Smooth muscle cell of the brain vasculature (primary cell): ENCODE measurements at places on chromosomes 3 and 15.

DNA sequence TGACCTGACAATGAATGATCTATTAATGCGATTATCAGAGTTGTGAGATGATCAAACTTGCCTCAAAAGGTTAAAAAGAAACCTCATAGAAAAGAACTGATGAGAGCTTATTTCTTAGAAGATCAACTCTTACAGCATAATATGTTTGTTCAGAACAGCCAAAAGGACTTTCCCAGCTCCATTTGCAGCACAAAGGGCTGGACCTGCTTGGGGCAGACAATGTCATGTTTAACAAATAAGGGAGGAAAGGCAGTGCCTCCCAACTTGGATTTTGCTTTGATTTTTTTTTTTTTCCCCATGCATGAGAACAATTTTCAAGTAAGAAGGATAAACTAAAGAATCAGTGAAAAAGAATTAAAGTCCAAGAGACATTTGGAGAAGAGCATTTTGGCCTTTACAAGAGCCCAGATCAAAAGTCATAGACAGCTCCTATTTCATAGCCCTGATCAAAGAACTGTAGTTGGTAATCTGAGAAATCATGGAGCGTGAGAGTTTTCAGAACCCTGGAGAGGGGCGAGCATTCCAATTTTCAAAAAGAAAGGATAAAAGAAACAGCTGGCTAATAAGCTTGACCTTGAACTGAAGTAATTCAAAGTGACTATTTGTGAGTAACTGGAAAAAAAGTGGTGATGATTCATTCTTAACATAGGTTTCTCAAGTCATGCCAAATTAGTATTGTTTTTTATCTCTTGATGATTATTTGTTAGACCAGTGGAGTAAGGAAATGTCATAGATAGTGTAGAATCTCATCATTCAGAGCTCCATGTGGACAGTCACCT, 136.0 kb upstream of the CFAP20DC start:
- no peak for DNase-seq

- no peak for DNase-seq
These were observed 27.3 kb downstream of the BCL2L10 start for GRCh38 chr15:52085299-52085698.

DNA sequence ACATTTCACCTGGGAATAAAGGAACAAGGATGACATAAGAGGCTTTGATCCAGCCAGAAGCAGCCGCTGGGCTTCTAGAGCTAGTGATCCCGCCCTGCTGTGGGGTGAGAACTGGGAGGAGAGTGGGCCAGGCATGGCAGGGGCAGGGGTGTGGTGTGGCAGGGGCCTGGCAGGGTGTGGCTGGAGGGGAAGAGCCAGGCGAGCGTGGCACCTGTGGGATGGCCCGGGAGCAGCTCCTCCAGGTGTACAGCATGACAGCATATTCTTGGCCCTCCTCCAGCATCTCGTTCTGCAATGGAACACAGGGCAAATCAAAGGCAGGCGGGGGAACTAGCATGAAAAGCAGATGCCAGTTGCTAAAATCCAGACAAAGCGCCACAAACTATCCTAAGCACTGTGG, 35.5 kb downstream of the CYFIP1 start:
- DNase-seq: no peak

- DNase-seq: peak; percentile 57
These were observed 26.1 kb upstream of the ZNF280D start for GRCh38 chr15:56759450-56759845.

DNA sequence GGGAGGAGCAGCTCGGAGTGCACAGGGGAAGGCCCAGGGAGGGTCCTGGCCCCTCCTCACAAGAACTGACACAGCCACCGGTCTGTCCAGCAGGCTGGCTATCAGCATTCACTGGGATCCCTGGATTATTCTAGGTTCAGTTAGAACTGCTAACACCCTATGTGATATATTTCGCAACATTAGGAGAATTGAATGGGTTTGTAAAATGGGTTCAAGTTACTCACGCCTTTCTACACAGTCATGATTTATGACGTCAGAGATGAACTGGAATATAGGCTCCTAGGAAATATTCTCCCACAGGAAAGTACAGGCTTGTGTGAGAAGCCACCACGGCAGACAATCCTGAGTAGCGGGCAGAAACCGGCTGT, 969 bp upstream of the BSN start:
- no peak for DNase-seq

GRCh38 chr15:78977591-78978347, 32.9 kb upstream of the CTSH start:
- no peak for DNase-seq

DNA sequence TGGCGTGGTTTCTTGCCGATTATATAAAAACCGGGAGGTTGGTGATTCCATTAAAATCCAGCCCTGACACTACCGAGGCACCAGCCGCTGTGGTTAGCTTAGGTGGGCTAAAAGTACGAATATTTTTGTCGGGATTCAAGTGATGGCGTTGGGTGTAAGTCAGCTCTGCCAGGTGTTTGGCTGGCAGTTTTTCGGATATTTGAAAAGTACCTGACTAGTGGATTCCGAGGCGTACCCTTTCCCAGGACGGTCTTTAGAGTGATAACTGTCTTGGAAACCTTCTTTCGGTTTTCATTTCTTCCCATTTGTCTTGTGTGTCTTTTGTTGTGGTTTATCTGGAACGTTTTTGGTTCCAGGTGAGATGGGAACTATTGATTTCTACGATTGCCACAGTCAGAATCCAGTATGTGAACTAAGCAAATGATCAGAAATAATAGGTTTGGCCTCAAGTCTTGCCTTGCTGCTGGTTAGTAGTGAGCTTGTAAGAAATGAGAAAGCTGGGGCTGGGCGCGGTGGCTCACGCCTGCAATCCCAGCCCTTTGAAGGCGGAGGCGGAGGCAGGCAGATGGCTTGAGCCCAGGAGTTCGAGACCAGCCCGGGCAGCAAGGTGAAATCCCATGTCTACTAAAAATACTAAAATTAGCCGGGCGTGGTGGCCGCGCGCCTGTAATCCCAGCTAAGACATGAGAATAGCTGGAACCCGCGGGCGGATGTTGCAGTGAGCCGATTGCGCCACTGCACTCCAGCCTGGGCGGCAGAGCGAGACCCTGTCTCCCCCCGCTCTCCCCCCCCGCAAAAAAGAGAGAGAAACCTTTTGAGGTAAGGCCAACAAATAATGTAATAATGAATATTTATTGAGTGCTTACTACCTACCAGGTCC, 1.4 kb downstream of the FYTTD1 start:
- DNase-seq: no peak

DNA sequence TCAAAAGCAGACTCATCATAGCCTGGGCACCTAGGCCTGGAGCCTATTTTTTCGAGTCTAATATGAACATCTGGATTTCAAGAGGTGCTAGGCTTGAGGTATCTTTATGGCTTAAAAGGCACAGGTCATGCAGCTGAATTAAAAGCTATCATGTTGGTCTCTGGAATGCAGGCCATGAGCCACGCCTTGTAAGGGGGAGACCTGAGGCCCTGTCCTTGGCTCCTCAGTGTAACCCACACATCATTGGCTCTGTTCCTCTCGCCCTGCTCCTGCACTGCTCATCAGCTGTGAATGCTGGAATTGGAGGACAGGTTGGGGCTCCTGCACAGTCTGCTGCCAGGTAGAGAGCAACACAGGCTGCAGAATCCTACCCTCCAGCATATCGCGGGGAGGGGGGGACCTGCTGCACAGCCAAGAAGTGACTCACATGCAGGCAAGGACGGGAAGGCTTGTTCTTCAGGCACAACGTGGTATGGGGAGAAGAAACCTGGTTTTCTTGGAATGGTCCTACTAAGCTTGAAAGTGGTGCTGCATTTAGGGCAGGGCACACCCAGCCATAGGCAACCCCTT, 146.0 kb downstream of the CHST2 start:
- DNase-seq: no peak
